ENCODE measurements at places on chromosomes 5 and 9.

DNA sequence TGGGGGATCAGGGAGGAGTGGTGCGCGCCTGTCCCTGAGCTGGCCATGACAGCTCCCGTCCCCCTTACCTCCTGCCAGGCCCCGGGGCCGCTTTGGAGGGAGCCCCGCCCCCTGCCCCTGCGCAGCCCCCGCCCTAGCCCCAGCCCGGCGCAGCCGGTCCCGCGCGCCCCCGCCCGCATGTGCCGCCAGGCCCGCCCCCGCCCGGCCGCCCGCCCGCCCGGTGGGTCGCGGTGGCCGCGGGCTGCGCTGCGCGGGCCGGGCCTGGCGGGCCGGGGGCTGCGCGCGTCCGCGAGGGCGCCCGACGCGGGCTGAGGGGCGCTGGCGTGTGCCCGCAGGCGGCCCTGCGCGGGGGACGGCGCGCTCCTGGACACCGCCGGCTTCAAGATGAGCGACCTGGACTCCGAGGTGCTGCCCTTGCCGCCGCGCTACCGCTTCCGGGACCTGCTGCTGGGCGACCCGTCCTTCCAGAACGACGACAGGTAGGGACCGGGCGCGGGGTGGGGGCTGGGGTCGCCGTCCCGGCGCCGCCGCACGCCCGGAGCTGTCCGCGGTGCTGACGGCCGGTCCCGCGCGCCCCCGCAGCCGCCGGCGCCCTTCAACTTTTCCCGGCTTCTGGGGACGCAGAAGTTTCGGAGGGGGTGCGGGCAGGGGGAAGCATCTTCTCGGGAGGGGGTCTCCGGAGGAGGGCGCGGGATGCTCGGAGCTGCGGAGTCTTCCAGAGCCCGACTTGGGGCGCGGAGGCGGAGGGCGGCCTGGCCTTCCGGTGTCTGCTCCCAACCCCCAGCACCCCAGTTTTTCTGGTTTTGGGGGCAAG lies 12.5 kb downstream of the KCNT1 start:
- no peak for DNase-seq

DNA sequence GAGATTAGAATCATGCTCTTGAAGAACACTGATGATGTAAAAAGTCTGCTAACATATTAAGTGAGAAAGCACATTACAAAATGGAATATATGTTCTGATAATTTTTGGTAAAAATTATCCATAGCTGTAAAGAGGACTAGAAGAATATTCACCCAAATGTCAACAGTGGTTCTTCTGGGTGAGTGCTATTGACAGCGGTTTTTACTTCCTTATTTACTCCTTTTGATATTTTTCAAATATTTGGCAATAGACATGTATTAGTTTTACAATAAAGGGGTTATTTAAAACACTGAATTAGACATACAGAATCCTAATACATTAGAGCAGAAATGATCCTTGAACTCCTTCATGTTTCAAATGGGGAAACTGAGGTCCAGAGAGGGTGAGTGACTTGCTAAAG lies 26.9 kb upstream of the MEGF9 start:
- DNase-seq, result no peak

DNA sequence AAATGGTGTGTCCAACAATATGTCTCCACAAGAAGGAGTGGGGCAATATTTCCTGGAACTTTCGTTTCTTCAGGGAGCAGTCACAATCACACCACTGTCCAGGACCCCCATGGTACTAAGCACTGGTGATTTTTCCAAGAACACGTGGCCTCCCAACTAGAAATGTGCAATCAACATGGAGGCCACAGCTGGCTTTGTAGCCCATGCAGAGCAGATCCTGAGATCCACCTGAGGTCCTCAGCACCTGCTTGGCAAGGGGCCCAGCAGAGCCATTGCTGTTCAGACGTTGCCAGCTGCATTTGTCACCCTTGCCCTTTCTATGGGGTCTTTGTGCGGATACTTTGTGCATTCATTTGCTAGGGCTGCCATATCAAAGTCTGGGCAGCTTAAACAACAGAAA lies 334.5 kb upstream of the IRX4 start:
- no peak for DNase-seq

DNA sequence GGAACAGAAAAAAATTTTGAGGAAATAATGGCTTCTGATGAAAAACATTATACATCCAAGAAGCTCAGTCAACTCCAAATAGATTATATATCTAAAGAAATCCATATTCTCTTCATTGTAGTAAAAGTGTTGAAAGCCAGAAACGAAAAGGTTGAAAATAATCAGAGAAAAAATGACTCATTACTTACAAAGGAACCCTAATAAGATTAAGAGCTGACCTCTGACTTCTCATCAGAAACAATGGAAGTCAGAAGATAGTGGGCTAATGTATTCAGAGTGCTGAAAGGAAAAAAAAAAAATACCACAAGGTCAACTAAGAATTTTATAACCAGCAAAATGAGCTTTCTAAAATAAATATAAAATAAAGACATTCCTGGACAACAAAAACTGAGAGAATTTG lies 60.0 kb downstream of the HSD17B4 start:
- no peak for DNase-seq

GRCh38 chr9:73104921-73105320 lies 46.7 kb upstream of the ANXA1 start:
- no peak for DNase-seq

DNA sequence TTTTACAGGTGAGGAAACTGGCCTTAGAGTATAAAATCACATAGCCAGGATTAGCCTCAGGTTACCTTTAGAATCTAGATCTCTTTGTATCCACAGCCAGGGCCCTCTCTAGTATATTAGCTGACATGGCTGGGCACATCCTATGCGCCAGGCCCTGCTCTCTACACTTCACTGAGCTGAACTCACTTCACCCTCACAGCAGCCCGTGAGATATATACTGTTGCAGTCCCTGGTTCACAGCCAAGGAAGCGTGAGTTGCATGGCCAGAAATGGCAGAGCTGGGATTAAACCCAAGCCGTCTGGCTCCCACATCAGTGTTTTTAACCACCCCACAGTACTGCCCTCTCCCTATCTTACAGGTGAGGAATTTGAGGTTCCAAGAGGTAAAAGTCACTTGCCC lies 58.4 kb downstream of the DAB2IP start:
- no peak for DNase-seq

DNA sequence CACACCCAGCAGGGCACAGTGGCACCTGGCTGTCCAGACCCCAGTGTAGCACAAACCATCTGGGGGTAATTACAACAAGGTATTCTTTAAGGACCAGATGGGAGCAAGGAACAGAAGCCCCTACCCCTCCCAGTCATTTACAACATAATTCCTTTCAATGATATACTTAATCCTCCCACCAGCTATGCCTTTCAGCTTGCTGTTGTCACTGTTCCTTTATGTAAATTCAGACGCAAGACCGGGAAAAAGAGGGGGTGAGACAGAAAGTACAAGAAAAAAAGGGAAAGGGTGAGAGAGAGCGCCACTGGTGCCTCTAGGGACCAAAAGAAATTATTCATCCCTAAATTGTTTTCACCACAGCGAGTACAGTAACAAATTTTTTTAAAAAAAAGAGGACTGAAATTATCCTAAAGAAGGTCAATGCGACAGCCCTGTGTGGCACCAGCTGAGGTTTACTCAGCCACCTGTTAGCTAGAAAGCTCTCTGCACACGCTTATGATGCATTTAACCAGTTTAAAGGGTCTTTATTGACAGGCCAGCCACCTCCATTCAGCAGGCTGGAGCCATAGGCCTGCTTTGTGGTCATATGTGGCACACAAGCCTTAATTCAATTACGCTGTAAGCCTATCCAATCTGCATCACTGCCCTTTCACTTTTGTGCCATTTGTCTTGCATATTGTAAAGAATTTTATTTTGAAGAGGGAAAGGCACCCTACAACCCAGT lies 210.2 kb upstream of the ISL1 start:
- DNase-seq, result no peak

- no peak for DNase-seq
These were observed at the start of gene SIT1 for GRCh38 chr9:35650341-35651158. Gene SIT1, minus strand, starts transcription at chr9:35650931. Its CDS starts 78 bp downstream, at chr9:35650853.

- DNase-seq, result peak; percentile 60
These were observed 6.1 kb downstream of the SAPCD2 start for GRCh38 chr9:137064027-137064879.

- DNase-seq, result no peak
These were observed 1.1 kb downstream of the CWC27 start for GRCh38 chr5:64769855-64770254.

- no peak for DNase-seq
These were observed 348.6 kb upstream of the RGMB start for GRCh38 chr5:98424681-98425450.

DNA sequence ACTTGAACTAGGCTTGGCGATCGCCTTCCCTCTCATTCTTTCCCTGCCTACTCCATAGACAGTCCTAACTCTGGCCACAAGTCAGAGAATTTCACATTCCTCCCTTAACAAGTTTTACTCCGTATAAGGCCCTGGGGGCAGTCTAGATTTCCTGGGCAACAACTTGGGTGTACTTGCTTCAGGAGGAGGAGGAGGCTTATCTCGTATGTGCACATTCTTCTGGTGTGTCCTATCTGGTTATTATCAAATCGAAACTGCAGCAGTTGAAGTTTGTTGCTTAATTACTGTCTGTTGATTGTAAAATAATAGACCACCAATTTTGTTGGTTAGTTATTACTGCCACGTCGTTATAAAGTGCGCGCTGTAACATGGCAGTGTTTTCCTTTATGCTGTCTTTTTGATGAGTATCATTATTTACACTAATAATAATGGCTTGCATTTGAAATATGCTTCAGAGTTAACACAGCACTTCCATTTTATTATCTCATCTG lies 42.0 kb downstream of the PIP5K1B start:
- DNase-seq, result no peak

DNA sequence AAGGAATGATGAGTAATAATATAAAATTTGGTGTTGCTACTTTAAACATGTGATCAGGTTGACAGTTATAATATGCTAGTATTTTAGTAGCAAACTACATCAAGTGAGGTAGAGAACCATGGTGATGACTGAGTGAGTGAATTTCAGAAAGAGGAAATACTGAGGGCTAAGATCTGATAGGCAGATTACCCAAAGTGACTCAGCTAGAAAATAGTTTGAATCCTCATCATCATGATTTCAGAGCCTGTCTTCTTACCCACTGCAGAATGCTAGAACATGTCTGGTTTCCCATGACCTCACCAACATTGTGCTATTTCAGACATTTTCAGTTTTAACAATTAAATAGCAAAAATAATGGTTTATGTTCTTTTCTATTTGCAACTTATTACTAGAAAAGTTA lies 602.1 kb downstream of the TAF11L14 start:
- no peak for DNase-seq

DNA sequence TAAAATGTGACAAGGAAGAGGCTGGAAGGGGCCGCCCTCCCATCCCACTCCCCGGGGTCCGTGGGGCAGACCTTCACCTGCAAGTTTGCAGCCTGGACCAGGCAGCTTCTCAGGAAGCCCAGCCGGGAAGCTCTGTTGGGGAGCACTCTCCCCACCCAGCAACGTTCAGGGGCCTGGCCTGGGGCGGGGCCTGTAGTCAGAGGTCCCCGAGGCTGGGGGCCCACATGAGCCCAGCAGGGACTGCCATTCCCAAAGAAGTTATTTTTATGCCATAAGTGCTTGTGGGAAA lies 32.7 kb upstream of the NOTCH1 start:
- DNase-seq, result no peak

GRCh38 chr5:122908662-122909061 lies 63.2 kb downstream of the SNX24 start:
- no peak for DNase-seq

DNA sequence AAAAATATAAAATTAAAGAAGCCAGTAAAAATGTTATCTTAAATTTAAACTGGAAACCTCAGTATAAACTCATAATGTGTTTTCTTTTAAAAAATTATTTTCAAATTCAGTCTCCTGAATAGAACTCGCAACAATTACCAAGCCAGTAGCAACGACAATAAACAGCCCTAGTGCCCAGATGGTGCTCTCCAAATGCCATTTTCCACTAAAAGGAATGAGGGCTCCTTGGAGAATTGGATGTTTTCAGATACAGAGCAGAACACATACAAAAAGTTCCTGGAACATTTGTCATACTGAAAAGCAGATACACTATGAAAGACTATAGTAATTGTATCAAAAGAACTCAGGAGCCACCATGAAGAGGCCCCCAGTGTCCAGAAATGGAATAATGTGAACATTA lies 97.4 kb downstream of the TMC1 start:
- DNase-seq, result no peak

GRCh38 chr9:121268598-121268850 lies 562 bp downstream of the GSN start:
- no peak for DNase-seq

GRCh38 chr9:93673021-93673838 lies 96.8 kb downstream of the PHF2 start:
- DNase-seq, result no peak

GRCh38 chr9:105295986-105296385 lies 51.5 kb downstream of the SLC44A1 start:
- no peak for DNase-seq

DNA sequence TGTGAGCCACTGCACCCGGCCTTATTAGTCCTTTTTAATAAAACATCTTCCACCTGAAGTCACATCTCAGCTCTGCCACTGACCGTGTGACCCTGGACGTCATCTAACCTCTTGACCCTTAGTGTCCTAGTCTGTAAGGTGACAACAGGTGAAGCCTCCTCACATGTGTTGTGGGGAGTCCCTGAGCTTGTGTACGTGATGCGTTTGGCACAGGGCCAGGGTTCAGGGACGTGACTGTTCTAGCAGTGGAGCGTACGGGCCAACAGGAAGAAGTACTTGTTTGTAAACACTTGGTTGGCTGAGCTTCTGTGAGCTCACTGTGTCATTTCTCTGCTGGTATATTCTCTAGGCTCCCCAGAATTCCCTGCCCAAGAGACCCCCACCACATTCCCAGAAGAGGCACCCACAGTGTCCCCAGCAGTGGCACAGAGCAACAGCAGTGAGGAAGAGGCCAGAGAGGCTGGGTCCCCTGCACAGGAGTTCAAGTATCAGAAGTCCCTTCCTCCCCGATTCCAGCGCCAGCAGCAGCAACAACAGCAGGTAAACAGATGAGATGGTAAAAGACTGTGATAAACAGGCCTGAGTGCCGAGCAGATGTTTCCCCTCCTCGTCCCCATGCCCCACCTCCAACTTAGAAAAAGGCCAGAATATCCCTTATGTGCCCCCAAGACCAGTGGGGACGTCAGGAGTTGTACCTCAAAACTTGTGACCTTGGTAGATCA lies 35.3 kb upstream of the POMT1 start:
- no peak for DNase-seq

- DNase-seq, result no peak
These were observed 13.7 kb upstream of the ROR2 start for GRCh38 chr9:91963711-91964240.

GRCh38 chr9:108543251-108543778 lies 312.5 kb downstream of the ACTL7B start:
- no peak for DNase-seq

DNA sequence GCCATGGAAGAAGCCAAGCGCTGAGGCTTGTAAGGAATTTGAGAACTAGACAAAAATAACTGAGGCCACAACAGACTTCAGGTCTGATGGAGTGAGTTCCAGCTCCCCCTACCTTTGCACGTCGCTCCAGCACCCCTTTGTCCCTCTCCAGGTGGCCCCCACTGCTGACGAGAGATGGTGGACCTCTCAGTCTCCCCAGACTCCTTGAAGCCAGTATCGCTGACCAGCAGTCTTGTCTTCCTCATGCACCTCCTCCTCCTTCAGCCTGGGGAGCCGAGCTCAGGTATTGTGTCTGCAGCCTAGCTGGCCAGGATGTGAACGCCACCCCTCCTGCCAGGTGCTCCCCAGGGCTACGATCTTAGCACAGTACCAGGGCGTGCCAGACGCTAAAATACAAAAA lies 5.2 kb downstream of the BTNL9 start:
- no peak for DNase-seq

GRCh38 chr5:172782169-172783039 lies 11.4 kb upstream of the DUSP1 start:
- DNase-seq, result no peak
